Pulmonary artery endothelial cell (primary cell): ENCODE measurements at places on chromosomes 11 and 22. TPM values are rescaled to one million over a fixed set of nuclear protein-coding genes. Genes with fewer than 3 reads are reported as not detected.

DNA sequence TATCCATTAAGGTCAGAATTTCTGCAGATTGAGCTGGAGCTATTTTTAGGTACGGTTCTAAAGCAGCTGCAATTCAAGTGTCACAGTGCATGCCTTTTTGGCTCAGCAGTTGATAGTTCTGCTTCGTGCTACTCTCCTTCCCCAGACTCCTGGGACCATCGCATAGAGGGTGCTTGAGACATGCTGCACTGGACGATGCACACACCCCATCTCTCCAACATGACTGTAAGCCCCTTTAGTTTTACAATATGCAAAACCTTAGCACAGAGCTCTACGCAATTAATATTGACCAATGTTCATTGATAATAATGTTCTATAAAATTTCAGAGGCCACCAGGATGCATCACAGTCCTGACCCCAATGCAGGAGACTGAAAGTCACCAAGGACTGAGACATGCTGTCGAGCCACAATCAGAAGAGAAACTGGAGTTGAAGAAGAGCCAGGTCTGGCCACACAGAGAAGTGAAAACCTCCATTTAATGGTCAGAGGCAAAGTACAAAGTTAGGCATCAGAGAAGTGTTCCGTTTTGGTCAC, 120.9 kb upstream of the ZC3H12C start:
- DNase-seq, result no peak

- no peak for DNase-seq
Observed at GRCh38 chr11:70159627-70160570, 43.2 kb upstream of the FADD start.

- DNase-seq, result no peak
Observed at GRCh38 chr11:132254906-132255305, 884.5 kb downstream of the NTM start.

The CD3E gene
- total RNA-seq, result not detected in 2 replicates

The P2RY2 gene
- 2.3 and 6.3 TPM in 2 replicates for total RNA-seq

DNA sequence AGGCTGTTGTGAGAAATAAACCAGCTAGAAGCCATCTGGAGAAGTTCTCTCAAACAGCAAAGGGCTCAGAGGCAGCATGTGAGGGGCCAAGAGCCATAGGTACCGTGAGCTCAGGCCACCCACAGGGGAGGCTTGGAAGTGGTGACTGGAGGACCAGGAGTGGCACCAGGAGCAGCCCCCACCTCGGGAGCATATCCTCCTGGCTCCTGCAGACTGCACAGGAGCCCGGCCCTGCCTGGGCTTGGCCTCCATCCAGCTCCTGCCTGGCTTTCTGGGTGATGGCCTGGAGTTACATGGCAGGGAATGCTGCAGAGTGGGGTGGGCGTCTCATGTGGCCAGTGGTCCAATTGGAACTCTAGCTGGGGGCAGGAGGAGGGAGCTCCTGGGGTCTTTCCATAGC, 4.2 kb upstream of the MPPED1 start:
- DNase-seq, result no peak

DNA sequence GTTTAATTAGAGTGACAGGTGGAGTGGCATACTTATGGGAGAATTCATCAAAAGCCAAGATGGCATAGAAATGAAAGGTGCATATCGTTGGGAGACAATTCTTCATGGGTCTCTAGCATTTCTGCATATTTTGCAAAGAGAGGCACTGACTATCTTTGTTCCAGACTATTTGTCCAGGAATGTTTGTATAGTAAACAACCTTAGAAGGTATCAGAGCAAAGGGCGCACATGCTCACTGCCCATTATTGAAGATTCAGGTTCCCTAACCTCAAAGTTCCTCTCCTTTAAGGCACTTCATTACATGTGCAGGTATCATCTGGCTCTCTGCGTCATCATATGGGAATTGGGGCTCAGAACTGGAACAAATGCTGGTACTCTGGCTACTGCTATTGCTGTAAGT, 4.7 kb upstream of the NEU3 start:
- DNase-seq, result no peak

DNA sequence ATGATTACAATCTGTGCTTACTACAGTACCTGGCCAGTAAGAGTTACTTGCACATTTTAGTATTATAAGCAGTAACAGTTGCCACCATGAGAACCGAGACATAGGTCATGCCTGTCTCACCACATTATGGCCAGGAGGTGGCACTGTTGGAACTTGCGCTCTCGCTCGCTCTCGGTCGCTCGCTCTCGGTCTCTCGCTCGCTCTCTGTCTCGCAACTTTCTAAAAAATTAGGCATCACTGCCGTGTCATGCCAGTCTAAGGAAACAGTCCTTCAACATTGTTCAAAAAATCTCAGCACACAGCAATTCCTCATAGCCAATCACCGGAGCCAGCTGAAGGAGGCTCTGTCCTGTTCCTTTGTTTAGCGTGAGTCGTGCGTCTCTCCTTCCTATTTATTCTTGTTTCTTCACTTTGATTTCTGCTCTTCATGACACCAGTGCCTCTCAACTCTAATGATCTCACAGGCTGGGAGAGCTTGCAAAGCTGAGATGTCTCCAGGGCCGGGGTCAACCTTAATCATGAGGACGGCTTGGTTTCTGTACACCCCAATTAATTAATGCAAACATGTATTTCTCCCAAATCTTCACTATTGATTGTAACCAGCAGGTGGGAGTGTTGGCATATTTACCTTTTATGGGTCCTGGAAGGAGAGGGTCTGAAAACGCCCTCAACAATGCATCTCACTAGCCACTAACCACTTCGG, 6.3 kb upstream of the ADAMTS8 start:
- peak; percentile 40 for DNase-seq

DNA sequence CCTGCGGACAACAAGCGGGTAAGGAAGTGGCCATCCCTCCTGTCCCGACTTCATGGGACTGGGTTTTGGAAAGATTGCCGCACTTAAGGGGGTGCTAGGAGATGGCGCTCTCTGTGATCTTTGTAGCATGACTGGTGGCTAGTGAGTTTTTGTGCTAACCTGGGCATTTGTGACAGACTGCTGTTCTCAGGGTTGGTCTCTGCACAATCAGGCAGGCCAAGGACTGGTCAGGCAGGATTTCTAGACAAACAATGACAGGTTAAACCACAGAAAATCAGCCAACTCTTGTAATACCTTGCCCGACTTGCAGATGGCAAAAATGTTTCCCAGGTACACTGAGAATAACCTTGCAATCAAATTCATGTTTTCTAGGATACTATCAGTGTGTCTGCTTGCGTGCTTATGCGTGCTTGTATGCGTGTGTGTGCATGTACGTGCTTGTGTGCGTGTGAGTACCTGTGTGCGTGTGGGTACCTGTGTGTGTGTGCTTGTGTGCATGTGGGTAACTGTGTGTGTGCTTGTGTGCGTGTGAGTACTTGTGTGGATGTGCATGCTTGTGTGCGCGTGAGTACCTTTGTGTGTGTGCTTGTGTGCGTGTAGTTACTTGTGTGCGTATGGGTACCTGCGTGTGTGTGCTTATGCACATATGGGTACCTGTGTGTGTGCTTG, 25.6 kb upstream of the SORL1-AS1 start:
- DNase-seq, result no peak

GRCh38 chr11:85603220-85603619, 23.9 kb downstream of the DLG2 start:
- DNase-seq, result no peak

DNA sequence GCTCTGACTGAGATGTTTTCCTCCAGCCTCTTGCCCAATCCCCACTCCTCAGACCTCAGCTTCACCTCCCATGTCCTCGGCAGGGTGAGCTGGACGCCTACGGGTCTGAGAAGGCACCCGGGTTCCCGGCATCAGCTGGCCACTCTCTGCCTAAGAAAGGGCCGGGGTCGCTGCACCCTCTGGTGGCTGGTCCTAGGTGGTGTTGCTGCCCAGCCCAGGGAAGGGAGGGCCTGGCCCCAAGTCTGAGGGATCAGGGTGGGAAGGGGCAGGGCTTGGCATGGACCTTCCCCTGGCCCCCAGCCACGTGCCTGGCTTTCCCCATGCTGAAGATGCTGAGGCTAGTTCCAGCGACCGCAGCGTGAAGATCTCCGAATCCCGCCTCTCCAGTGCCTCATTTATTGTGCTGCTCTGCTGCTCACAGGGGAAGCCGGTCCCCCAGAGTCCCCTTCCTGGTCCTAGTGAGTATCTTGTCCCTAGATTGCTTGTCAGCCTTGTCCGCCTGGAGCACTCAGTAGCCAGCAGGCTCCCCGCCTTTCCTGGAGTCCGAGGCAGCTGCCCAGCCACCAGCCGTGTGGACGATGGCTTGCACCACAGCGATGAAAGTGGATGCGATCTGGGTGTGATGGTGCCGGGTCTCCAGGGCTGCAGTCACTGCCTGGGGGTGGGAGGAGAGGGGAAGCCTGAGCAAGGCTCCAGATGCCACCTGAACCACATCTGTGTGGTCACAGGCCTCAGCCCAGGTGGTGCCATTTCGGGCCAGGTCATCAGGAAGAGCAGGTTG, 2.9 kb upstream of the GGT5 start:
- DNase-seq, result peak; percentile 60

The CNGA4 gene
- total RNA-seq, result not detected in 2 replicates

GRCh38 chr11:35367491-35367890, 51.9 kb downstream of the SLC1A2 start:
- no peak for DNase-seq

The PRDM10 gene
- total RNA-seq, result 4.2 and 7.5 TPM in 2 replicates
